ENCODE measurements at places on chromosomes 1 and 21.

DNA sequence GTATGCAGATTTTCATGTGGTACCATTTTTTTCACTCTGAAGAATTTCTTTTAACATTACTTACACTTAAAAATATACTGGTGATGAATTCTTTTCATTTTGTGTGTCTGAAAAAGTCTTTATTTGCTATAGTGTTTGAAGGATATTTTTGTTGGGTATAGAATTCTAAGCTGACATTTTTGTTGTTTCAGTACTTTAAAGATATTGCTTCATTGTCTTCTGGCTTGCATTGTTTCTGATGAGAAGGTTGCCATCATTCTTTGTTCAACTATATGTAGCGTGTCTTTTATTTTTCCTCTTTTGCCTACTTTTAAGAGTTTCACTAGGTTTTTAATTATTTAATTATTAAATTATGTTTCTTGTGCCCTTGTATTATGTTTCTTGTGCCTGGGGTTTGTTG, 8.0 kb downstream of the HS2ST1 start:
- no peak for ATAC-seq

DNA sequence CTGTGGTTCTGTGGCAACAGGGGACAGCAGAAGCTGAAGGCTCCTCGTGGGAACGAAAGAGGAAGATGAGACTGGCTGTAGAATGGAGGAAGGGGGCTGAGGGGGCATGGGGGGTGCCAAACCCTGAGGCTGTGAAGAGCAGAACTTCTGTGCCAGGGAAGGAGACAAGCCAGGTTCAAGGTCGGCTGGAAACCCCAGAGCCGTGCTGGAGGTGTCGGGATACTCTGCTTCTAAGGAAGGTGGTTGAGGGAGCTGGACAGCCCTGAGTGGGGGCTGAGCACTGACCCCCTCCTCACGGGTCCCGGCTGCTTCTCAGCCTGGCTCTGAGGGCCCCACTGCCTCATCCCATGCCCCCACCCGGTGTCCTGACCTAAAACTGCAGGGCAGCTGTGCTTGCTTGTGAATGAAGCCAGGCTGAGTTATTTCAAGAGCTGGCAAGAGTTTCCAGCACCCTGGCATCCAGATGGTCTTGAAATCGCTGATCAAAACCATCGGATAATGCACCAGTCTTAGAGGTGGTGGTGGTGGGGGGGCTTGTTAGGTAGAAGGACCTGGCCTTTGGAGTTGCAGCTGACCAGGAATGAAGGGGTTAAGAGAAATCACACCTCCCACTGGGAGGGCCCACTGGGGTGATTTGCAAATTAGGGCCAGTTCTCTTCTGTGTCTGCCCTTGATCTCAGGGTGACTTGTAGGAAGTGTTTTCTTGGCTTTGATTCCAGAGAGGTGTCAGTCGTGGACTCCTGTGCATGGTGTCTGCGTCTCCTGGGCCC, 218.9 kb upstream of the C1orf174 start:
- no peak for ATAC-seq

DNA sequence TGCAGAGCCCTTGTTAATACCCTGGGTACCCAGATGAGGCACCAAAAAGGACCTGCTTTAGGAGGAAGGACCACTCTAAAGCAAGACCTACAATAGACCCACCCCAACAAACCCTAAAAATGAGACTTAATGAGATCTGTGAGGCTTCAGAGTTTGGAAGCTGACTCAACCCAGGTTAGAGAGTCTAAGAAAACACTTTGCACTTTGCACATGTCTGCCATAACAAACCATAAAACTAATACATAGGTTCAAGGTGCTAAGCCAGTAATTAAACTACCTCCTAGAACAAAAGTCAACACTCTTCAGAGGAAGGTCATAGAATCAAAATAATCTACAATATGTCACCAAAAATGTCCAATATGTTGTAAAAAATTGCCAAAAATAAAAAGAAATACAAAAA, 124.7 kb upstream of the C1orf21 start:
- no peak for ATAC-seq

- ATAC-seq, result no peak
Measured at GRCh38 chr21:17799414-17800164, 19.6 kb downstream of the C21orf91 start.

- no peak for ATAC-seq
Measured at GRCh38 chr1:165543532-165544438, at the start of gene LRRC52. Gene LRRC52, plus strand, starts transcription at chr1:165544000. Its CDS starts 297 bp downstream, at chr1:165544297.

DNA sequence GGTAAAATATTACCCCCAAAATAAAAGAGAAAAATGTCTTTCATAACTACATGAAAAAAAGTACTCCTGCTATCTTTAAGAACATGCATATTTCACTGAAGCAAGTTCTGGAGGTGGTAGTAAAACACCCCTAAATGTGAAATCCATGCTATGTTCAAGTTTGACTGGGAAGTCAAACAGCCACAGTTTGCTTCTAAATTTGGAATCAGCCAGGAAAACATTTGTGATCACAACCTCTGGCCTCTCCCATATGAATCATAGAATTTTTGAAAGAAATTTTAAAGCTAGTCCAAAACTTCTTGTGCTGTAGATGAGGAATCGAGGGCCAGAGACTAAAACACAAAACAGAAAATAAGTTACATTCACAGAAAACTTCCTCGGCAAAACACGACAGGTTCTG, 6.6 kb downstream of the SORT1 start:
- peak; percentile 34 for ATAC-seq

GRCh38 chr1:161705537-161705936, 1.5 kb upstream of the FCRLA start:
- ATAC-seq, result no peak

DNA sequence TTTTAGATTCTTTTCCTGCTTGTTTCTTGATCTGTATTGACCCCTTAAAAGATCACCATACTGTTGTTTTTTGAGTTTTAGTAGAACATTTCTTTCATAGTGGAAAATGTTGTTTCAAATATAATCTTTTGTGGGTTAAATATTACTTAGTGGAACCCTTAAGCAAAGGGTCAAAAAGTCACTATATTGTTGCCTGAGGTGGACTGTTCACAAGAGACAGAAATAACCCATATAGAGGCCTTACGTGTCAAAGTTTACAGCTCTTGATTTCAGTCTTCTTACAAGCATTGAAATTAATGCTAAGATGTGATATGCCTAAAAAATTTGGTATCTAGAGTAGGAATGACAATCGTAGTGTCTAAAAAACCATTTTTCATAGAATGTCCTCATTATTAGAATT, 6.3 kb downstream of the DNAJB4 start:
- ATAC-seq, result no peak

DNA sequence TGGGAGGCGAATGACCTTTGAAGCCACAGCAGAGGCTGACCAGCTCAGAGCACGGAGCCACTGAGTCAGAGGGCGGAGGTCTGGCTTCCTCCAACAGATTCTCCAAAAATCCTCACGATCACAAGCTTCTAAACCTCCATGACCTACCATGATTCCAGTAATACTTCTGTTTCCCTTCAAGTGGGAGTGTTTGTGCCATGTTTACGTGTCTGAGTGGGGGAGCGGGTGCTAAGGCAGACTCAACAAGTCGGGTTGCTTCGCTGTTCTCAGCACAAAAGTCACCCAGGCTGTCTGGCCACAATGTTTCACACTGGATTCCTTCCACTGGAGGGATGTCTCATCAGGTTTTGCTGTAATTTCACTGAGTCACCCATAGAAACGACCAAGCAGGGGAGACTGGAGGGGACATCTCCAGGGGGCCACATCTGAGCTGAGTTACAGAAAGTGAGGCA, 86.2 kb downstream of the SLC66A1 start:
- peak; percentile 58 for ATAC-seq

- no peak for ATAC-seq
Measured at GRCh38 chr1:232372841-232373440, 257.0 kb downstream of the SIPA1L2 start.

GRCh38 chr1:3779265-3779911, 6.8 kb downstream of the SMIM1 start:
- no peak for ATAC-seq

DNA sequence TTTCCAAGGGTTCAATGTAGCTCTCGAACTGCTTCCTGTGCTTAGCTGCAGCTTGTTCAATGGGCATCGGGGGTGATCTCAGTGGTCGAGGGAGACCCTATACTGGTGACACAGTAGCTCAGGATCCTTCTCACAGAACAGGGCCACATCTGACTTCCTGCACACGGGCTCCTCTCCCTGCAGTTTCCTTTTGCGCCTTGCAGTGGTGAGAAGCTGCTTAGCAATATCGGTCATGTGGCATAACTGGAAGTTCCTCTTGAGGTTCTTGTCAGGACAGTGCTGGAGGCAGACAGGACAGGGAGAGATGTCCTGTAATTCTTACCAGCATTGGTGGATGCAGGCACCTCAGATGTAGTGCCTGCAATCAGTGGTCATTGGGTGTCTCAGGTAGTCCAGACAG, 140.5 kb upstream of the MAP1LC3C start:
- no peak for ATAC-seq

DNA sequence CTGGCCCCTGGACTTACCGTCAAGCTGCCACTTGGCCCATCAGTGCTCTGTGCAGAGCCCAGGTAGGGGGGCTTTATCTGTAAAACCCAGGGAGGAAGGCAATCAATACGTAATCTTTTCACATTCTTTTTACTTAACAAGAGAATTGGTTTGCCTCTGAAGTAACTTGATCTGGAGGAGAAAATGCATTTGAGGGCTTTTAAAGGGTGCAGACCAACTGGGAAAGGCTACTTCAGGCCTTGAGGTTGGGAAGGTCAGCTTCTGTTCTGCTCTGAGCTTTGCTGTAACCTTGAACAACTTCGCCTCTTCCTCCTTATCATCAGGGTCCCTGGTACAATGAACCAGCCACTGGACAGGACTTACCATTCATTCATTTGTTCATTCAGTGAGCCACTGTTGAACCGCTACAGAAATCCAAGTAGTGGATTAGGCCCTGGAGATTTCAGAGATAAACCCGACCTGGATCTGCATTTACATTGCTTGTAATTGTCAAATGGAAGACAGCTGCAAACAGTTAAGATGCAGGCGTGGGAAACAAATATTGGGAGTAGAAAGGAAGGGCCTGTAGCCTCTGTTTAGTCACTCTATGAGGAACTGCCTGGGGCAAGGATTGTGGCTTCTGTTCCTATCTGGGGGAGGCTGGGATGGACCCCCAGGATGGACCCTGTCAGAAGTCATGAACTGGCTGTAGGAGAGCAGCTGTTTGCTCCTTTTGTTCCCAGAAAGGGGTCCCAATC, 90.9 kb downstream of the MAN1C1 start:
- ATAC-seq, result peak; percentile 49

- ATAC-seq, result no peak
Measured at GRCh38 chr21:33109574-33110339, 39.8 kb downstream of the OLIG1 start.

DNA sequence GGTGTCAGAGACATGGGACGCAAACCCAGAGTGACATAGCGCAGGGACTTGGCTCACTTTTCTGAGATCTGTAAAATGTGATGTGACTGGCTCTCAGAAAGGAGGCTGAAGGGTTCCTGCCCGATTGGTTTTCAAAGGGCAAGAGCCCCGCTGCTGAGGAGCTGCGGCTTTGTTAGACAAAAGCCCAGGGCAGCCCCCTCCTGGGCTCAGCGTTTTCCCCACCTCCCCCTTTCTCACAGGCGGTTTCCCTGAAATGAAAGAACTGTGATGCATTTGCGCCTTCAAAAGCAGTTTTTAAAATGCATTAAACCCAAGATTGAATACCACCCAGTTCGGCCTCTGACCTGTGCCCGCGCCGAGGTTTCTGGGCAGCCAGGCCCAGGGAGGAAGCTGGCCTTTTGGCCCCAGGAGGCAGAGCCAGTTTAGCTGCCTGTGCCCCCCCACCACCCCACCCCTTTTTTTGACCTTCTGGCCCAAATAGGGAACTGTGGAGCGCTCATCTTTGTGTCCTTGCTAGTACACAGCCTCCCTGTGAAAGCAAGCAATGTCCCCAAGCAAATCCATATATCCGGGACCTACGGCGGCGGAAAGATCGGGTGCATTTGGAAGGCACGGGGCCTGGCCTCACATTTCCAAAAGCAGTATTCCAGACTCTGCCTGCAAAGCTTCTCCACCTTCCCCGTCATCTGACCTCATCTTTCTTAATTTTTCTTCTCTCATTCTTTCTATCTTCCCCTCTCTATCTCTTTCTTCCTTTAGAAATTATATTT, 28.6 kb downstream of the CD247 start:
- no peak for ATAC-seq

GRCh38 chr1:118961156-118961555, 27.0 kb downstream of the TBX15 start:
- no peak for ATAC-seq

GRCh38 chr1:226486161-226486560, 62.4 kb upstream of the STUM start:
- no peak for ATAC-seq

DNA sequence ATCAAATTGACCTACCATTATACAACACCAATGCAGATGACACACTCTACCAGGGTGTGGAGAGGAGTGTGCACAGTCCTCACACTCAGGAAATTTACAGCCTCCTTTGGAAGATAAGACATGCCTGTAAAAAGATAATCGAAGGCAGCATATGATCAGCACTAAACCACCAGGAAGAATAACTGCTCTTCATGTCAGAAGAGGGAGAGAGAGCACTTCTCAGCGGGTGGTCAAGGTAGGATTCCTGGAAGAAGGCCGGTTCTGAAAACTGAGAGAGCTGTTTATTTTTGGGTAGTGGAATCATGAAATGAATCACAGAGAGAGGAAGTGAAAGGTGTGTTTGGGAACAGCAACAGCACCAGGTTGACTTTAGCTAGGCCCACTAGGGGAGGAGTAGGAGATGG, 14.0 kb upstream of the ZNF697 start:
- ATAC-seq, result no peak

GRCh38 chr1:65964123-65964522, 171.4 kb downstream of the PDE4B start:
- no peak for ATAC-seq

GRCh38 chr21:25280061-25280460, 327.2 kb downstream of the MRPL39 start:
- no peak for ATAC-seq

DNA sequence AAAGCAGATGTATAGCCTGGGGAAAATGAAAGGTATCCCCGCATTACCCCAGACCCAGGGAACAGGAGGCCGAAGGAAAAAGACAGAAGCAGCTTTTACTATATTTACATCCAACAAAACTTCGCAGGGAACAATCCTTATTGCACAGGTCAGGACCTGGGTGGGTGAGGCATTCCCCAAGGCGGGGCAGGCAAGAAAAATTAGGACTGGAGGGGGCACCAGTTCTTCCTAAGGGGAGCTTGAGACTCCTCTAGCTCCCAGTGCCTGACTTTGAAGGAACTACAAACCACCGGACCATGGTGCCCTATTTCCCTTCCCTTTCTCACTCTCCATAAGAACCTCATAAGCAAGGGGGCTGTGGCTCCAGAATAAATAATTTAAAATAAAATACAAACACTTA, 6.7 kb upstream of the GATAD2B start:
- no peak for ATAC-seq

- ATAC-seq, result no peak
Measured at GRCh38 chr1:244280201-244280600, 171.5 kb downstream of the ADSS2 start.

GRCh38 chr21:14824126-14824525, 240.7 kb downstream of the NRIP1 start:
- ATAC-seq, result no peak

- no peak for ATAC-seq
Measured at GRCh38 chr1:28981210-28981609, 66.8 kb downstream of the EPB41 start.

GRCh38 chr1:119075614-119076013, 64.8 kb downstream of the WARS2 start:
- ATAC-seq, result peak; percentile 46

- ATAC-seq, result no peak
Measured at GRCh38 chr1:228852511-228853088, 117.3 kb downstream of the RHOU start.

- no peak for ATAC-seq
Measured at GRCh38 chr1:42927920-42928505, 30.7 kb downstream of the SLC2A1 start.
